Mucosa of descending colon (tissue), 3 donors: ENCODE measurements at places on chromosomes 6 and 20. TPM values are rescaled to one million over a fixed set of nuclear protein-coding genes. Genes with fewer than 3 reads are reported as not detected.

GRCh38 chr6:110526726-110527125 lies 50.3 kb upstream of the SLC22A16 start:
- no peak for DNase-seq

RAET1G gene
- not detected for total RNA-seq

XKR7 gene
- total RNA-seq: 0.09 TPM

GRCh38 chr20:40431112-40431511 lies 257.9 kb downstream of the MAFB start:
- no peak for DNase-seq

OGFR gene
- total RNA-seq: 63.1 TPM

SLC17A9 gene
- 6.4 TPM for total RNA-seq
